ENCODE measurements at places on chromosomes 1 and 21.

DNA sequence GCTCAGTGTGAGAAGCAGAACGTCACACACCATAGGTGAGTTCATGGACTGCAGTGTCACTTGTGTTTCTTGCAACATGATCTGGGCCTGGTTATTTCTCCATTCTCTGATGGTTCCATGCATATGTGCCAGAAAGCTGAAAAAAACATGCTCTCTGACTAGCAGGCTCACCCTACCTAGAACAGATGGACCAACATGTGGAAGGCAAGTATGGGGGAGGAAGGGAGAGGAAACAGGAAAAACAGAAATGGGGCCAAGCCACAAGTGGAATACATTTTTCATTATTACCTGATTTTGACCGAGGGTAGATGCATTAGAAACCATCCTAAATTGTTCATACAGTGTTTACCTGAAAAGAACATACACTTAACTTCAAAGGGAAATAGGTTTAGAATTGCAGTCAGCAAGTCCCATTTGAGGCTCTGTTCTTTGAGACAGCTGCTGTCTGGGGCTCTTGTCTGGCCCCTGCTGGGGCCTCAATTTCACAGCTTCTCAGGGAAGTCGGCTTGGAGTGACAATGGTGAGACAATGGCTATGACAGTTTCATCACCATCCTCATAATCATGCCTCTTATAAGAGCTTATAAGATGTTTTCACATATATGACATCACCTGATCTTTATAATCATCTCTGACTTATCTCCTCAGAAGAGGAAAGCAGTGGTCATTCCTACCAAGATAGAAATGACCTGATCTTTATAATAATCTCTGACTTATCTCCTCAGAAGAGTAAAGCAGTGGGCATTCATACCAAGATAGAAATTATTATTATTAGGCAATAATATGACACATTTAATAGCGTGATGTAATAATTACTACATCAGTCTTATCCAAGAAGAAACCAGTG lies 327.3 kb downstream of the SIPA1L2 start:
- DNase-seq, result no peak

DNA sequence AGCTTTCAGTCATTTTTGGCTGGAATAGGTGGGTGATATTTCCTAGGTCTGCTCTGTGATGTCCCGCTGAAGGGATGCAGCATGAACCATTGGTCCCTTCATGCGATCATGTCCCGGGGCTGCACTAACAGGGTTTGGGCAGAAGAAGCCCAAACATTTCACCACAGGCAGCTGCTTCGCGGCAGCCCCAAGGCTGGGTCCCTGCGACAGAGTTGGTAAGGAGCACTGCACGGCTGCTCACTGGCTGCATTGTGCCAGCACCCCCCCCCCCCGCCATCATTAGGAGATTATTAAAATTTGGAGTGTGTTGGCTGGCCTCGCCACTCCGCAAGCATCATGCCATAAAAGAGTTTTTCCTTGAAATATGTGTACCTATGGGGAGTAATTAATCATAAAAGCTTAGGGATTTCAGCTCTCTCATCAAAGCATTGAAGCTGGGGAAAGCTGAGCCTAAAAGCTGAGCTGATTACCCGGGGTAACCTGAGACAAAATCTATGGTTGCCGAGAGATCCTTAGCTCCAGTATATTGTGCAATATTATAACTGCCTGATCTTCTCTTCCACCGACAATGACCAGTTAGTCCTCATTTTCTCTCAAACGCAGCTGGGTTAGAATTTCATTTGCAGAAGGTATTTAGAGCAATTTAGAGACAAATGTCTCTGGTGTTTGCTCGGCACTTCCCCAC lies 62.5 kb downstream of the PEX14 start:
- DNase-seq, result no peak

GRCh38 chr1:228236744-228237143 lies 28.9 kb downstream of the OBSCN start:
- no peak for DNase-seq

DNA sequence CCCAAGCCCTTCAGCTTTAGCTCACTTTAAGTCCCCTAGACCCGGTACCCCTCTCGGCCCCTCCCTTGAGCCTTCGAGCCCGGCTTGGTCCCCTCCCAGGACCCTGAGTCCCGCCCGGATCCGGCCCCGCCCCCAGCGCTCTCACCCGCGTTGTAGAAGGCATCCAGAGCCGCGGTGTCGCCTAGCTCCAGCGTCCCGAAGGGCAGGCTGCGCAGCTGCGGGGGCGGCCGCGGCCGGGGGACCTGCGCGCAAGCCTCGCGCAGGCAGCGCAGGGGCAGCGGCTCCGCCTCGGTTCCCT lies 699 bp downstream of the MAP3K6 start:
- peak; percentile 78 for DNase-seq

- no peak for DNase-seq
Observed at GRCh38 chr1:232695621-232696385, 65.9 kb upstream of the SIPA1L2 start.

- DNase-seq, result no peak
Observed at GRCh38 chr1:34358636-34359035, 181.9 kb downstream of the C1orf94 start.

GRCh38 chr1:192550922-192551534 lies 24.5 kb upstream of the RGS1 start:
- DNase-seq, result peak; percentile 92

GRCh38 chr1:92587445-92587844 lies 100.7 kb upstream of the GFI1 start:
- DNase-seq, result no peak

GRCh38 chr1:157089789-157090188 lies 9.8 kb downstream of the ETV3L start:
- no peak for DNase-seq

- DNase-seq, result no peak
Observed at GRCh38 chr1:107538502-107538901, 397.7 kb downstream of the NTNG1 start.

GRCh38 chr1:18649693-18650370 lies 19.2 kb downstream of the PAX7 start:
- DNase-seq, result no peak

- no peak for DNase-seq
Observed at GRCh38 chr1:39698568-39698967, 7.3 kb upstream of the HPCAL4 start.

DNA sequence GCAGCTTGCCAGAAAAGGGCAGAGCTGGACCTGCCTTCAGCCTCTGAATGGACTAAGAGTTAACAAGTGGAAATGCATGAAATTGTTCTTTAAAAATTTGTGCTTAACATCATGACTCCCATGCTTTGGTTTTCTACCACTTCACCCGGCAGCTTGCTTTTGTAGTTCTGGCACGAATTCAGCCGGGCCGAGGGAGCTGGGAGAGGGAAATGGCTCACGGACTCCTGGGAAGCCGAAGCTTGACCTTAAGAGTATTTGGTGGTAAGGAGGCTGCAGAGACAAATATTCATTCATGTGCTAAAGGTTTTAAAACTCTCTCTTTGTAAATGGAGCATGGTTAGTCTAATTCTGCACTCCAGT lies 17.2 kb upstream of the GFI1 start:
- peak; percentile 67 for DNase-seq

DNA sequence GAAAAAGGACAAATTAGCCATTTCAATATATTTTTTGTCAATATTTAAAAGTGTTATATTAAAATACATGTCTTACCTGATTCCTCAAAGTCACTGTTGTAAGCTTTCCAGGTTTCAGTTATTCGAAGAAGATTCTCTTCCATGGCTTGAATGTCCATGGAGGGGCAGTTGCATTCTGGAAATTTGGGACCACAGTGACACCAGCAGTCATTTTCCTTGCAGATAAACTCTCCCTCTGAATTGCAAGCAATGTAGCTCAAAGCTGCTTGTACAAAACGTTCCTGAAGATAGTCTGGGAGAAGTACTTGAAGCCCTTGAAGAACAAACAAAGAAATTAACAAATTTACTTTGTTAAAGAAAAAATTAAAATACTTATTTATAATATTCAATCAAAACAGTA lies 251.7 kb downstream of the BRINP3 start:
- DNase-seq, result no peak

- no peak for DNase-seq
Observed at GRCh38 chr1:67577646-67578045, 107.4 kb upstream of the GADD45A start.

DNA sequence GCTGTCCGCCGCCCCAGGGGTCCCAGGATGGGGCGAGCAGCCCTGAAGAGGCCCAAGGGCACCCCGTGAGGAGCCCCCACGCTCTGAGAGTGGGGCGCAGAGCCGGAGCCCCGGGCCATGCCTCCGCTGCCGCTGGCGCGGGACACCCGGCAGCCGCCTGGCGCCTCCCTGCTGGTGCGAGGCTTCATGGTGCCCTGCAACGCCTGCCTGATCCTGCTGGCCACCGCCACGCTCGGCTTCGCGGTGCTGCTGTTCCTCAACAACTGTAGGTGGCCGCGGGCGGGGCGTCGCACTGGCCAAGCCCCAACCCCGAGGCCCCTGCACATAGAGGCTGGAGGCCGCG lies 14.5 kb downstream of the AGRN start:
- no peak for DNase-seq

- DNase-seq, result no peak
Observed at GRCh38 chr21:20086508-20086907, 911.7 kb upstream of the NCAM2 start.

- DNase-seq, result peak; percentile 66
Observed at GRCh38 chr1:161044908-161045735, 655 bp downstream of the USF1 start.

DNA sequence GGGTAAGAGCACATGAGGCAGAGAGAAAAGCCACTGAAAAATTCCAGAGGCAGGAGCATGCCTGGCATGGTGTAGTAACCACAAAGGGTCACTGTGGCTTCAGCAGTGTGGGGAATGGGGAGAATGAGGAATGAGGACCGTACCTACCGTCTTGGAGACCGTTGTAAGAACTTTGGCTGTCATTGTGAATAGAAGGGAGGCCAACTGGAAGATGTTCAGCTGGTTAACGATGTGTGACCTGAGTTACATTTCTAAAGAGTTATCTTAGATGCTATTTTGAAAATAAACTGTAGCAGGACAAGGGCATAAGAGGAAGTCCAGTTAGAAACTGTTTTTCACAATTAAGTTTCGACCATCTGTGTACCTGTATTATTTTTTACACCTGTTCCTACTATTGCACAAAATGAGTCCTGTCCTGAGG lies 365.5 kb upstream of the SGIP1 start:
- DNase-seq, result peak; percentile 66

DNA sequence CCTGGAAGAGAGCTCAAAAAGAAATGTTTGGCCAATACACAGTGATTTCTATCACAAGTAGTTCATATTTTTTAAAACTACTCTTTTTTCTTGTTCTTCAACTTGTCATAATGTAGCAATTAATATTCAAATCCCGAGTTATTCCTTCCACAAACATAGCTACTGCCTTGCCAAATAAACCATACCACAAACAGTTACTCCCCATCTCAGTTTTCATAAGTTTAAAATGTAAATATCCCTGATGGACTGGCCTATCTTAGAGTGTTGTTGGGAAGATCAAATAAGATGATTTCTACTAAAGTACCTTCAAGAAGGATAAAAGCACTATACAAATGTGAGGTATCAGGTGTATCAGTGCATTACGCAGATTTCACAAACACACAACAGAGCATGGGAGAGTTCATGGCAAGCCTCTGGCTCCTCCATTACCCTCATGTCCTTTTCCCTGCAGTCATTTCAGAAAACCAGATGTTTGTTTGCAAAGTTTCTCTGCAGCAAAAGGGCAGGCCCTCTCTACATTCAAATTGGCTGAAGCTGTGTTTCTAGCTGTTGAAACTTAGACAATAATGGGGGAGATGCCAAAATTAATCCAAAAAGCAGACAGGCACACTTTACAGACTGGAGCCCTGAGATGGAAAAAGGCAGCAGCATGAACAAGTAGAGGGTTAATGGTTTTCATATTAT lies 16.1 kb downstream of the WLS start:
- no peak for DNase-seq

GRCh38 chr1:78620666-78621065 lies 418 bp downstream of the IFI44L start:
- no peak for DNase-seq

Measured in astrocyte of the spinal cord (primary cell).